Fibroblast of skin of scalp (primary cell): ENCODE measurements at places on chromosomes 4 and X.

DNA sequence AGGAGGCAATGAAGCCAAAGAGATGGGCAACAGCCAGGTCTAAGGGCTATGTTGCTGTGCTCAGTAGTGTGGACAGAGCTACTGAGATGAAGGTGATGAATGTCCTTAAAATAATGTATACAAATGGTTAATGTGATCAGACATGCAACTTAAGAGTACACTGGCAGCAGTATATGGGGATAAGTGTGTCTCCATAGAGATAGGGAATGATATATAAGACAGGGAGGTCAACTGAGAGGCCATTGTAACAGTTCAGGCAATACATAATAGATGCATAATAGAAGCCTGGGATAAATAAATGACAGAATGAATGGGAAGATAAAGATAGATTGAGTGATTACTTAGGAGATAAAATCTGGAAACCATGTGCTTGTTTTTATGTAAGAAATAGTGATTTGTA is 250.0 kb downstream of the CFAP299 start:
- DNase-seq = no peak

GRCh38 chr4:98921292-98921691 is 7.6 kb downstream of the EIF4E start:
- DNase-seq = no peak

GRCh38 chrX:105052926-105053325 is 167.6 kb downstream of the TEX13A start:
- DNase-seq = no peak

DNA sequence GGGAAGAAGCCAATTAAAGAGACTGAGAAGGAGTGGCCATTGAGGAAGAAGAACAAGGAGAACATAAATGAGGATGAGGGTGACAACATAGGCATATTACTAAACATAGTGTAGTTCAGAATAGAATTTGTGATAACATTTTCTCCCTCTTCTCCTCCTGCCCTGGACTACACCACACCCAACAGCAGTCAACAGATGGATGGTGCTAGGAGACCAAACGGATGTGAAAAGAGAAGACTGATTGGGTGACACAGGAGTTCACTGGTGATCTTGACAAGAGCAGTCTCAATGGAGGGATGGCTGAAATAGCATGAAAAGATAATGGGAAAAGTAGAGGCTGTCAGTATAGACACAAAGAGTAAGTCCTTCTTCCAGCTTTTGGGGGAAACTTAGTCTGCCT is 226.5 kb upstream of the FGF13 start:
- DNase-seq = no peak

DNA sequence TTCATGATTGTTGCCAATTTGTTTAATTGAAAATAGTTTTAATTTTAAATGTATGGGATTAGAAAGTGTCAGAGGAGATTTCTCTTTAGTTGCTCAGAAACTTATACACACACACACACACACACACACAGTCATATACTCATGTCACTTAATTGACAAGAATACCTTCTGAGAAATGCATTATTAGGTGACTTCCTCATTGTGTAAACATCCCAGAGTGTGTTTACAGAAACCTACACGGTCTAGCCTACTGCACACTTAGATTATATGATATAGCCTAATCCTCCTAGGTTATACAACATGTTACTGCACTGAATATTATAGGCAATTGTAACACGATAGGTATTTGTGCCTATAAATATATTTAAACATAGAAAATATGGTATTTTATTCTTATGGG is 1327.4 kb downstream of the FSTL5 start:
- no peak for DNase-seq

DNA sequence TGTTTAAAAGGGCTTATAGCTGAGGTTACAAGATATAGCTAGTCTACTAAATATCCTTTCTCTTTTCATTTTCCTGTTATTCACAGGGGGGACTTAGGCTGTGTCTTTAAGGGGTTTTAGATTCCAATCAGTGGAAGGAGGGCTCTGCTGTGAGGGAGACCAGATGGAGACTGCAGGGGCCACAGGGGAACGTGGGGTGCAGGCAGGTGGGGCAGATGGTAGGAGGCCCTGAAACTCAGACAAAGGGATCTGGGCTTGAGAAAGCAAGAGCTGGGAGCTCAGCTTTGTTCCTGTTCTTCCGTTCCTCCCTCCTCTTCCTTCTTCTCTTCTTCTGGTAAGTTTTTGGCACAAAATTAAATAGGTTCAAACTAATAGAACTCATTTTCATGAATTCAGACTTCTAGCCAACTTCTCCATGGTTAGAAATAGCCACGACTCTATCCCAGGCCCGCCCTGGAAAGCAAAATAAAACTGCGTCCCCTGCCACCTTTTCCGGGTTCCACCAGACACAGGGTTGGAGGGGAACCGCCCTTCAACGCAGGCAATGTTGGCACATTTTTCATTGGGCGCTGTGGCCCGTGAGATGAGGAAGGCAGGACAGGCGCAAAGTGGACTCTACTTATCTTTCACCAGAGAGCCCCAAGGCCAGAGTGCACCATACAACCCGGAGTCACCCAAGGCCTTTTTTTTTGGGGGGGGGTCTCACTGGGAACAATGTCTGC is 3.5 kb upstream of the TMSB4X start:
- DNase-seq = no peak

GRCh38 chr4:37651781-37652377 is 34.3 kb downstream of the RELL1 start:
- no peak for DNase-seq

- peak; percentile 32 for DNase-seq
Observed at GRCh38 chr4:181477591-181477990, 765.6 kb upstream of the TENM3 start.

DNA sequence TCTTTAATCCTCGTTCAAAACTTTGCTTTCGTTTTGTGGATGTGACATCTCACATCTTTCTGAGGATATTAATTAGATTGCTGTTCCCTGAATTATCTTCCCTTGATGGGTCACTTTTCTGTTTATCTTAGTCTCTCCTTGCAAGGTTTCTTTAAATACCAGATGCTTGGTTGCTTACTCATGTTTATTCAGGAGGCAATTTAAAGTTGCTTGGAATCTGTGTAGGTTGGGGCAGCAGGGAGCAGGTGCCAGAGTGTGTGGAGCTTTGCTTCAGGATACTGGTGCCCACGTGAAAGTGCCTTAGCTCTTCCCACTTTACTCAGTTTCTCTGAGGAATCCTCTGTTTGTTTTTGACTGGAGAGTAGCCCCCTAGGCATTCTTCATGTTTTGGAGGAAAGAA is 24.0 kb downstream of the ANAPC4 start:
- DNase-seq = no peak

- no peak for DNase-seq
Observed at GRCh38 chr4:78250500-78250899, 193.4 kb downstream of the FRAS1 start.

- DNase-seq = no peak
Observed at GRCh38 chrX:116436358-116436816, at the start of gene SLC6A14. Gene SLC6A14 (plus strand): TSS chrX:116436606. CDS start chrX:116436710, 104 bp downstream.

GRCh38 chrX:26597981-26598380 is 382.0 kb downstream of the MAGEB5 start:
- no peak for DNase-seq

GRCh38 chr4:183621875-183622274 is 37.1 kb downstream of the RWDD4 start:
- DNase-seq = no peak

- DNase-seq = no peak
Observed at GRCh38 chr4:66613591-66613990, 931.7 kb downstream of the CENPC start.

DNA sequence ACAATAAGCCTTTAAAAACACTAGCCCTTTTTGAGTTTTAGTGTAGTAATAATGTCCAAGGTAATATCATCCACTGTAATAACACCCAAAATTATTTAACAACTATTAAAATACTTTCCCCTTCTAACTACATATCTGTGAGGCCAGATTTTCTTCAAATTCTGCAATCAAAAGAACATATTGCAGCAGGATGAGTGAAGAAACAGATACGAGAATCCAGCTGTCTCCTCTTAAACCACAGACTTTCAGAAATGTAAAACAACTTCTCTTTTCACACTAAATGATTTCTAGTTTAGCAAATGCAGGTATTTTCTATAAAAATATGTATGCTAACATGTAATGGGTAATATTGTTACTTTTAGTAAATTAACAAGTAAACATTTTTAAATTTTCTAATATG is 148.9 kb downstream of the PRDM5 start:
- no peak for DNase-seq
